ENCODE measurements at places on chromosomes 13 and 19. TPM values are rescaled to one million over a fixed set of nuclear protein-coding genes. Genes with fewer than 3 reads are reported as not detected.

Gene TGFBR3L
- 2.3 TPM for total RNA-seq

Gene ZNF433
- total RNA-seq: not detected

Gene FAM124A
- total RNA-seq: 2.6 TPM

Gene ZNF468
- 1.1 TPM for total RNA-seq

Gene MEDAG
- not detected for total RNA-seq

Gene ZNF626
- not detected for total RNA-seq

Gene SCGB2B2
- total RNA-seq: not detected

Gene RDH8
- total RNA-seq: 0.28 TPM

Gene NCR1
- total RNA-seq: not detected

Gene IL4I1
- 1.1 TPM for total RNA-seq
